ENCODE measurements at places on chromosomes 13 and 19. TPM values are rescaled to one million over a fixed set of nuclear protein-coding genes. Genes with fewer than 3 reads are reported as not detected.
A peak's percentile ranks its signal among the peaks of the same experiment; 100 is the strongest.

Gene NMRK2
- total RNA-seq, result 1,046 TPM

GRCh38 chr13:102333320-102334198 lies 68.3 kb downstream of the FGF14 start:
- no peak for DNase-seq

GRCh38 chr13:39023316-39023715 lies 14.6 kb downstream of the PROSER1 start:
- DNase-seq, result no peak

DNA sequence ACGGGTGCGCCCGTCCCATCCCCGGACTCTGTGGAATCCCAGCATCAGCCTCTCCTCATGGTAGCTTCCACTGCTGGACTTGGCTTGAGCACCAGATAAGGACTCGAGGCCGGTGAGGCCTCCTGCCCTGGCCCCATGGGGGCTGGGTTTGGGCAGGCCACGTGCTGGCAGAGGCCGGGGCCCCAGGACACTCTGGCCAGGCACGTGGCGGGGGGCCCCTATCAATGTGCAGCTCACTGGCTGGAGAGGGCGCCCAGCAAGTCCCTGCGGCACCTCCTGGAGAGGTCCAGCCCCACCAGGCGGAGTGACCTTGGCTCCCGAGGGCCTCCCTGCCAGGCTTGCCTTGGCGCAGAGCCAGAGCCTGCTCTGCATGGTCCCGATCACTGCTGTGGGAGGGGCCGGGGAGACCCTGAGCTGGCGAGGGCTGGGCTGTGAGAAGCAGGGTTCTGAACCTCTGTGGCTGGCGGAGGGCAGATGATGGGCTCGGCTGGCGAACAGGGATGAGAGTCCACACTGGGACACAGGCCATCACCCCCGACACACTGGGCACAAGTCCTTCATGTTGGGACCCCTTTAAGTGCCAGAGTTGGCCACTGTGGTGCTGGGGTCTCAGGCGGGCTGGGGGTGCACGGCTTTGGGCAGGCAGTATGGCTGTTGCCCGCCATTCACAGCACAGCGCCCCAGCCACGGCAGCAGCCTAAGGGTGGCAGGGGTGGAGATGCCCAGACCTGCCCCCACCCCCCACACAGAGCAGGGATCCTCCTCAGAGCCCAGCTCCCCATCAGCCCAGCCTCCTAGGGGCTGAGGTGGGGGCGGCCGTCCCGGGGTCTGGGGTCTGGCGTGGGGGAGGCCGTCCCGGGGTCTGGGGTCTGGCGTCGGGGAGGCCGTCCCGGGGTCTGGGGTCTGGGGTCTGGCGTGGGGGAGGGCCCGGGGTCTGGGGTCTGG lies 19.1 kb downstream of the CEBPG start:
- DNase-seq, result peak; percentile 56

Gene SIAH3
- not detected for total RNA-seq

Gene MYO16
- total RNA-seq, result 0.74 TPM

DNA sequence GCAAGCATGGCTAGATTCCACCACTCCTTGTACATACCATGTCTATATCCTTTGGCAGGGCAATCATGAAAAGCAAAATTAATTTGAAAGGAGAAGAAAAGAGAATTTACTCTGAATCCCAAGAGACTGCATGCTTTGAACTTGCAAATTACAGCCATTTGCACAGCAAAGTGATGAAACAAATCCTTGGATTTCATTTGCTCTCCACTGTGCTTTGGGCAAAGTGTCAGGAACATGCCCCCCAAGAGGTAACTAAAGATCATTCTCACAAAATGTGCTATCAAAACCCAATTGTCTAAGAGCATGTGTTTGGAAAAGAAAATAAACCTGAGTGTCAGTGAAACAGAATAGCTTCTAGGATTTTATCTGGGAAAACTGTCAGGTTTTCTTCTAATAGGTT lies 298.5 kb downstream of the GPC6 start:
- no peak for DNase-seq

GRCh38 chr19:47891923-47892666 lies 6.0 kb upstream of the SULT2A1 start:
- DNase-seq, result no peak

DNA sequence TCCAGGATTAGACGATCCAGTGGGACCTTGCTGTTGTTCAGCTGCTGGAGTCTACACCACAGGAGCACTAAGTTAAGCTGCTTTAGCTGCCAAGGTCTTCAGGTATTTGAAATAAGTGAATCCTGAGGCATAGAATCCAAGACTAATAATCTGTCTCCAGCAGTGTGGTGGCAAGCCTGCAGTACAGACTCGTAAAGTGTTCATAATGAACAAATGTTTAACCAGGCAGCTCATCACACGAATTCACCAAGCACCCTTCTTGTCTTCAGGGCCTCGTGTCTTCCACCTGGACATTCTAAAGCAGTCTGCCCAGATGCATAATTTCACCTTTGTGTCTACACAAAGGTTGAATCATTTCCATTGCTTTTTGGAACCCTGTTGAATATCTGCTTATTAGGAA lies 5.3 kb downstream of the ATP11A start:
- no peak for DNase-seq

GRCh38 chr19:497869-498510 lies 1.7 kb downstream of the MADCAM1 start:
- no peak for DNase-seq

DNA sequence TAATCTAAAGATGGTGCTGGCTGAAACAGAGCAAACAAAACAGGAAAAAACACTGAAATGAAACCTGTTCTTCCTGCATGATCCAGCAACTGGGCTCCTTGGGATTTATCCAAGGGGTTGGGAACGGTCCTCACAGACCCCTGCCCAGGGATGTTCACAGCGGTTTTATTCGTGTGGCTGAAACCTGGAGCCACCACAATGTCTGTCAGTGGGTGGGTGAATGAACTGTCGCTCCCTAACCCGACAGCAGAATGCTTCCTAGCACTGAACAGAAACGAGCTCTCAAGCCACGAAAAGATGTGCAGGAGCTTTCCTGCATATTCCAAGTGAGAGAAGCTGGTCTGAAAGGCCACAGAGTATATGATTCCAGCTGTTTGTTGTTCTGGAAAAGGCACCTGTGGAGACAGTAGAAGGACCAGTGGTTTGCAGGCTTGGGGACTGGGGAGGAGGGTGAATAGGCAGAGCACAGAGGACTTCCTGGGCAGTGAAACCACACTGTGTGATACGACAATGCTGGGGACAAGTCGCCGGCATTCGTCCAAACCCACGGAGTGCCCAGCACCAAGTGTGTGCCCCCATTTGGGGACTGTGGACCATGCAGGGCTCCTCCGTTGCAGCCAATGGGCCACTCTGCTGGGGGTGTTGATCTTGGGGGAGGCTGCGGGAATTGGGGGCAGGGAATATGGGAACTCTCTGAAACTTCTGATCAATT lies 73.9 kb downstream of the TEX29 start:
- DNase-seq, result no peak

- no peak for DNase-seq
Measured at GRCh38 chr13:37960427-37960826, 90.9 kb upstream of the TRPC4 start.

- DNase-seq, result no peak
Measured at GRCh38 chr13:42367831-42368230, 95.9 kb downstream of the AKAP11 start.

- no peak for DNase-seq
Measured at GRCh38 chr13:74929436-74929835, 552.5 kb downstream of the TBC1D4 start.

GRCh38 chr13:110237875-110238817 lies 68.8 kb downstream of the COL4A1 start:
- DNase-seq, result no peak

DNA sequence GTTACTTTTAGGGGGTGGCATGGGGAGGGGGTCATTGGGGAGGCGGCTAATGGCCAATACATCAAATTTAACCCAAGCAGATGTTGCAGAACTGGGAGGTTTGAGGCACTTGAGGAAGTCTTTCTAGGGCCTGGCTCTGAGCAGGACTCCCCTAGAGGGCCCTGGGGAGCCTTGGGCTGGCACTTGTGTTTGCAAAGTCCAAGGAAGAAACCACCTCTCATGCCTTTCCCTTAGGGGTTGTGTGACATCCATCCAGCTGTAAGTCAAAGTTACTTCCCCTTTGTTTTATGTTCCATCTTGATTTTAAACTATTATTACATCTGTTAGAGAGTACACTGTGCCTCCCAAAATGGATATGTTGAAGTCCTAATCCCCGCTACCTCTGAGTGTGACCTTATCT lies 159.9 kb downstream of the KATNAL1 start:
- no peak for DNase-seq

Gene CYP4F12
- 3.4 TPM for total RNA-seq

DNA sequence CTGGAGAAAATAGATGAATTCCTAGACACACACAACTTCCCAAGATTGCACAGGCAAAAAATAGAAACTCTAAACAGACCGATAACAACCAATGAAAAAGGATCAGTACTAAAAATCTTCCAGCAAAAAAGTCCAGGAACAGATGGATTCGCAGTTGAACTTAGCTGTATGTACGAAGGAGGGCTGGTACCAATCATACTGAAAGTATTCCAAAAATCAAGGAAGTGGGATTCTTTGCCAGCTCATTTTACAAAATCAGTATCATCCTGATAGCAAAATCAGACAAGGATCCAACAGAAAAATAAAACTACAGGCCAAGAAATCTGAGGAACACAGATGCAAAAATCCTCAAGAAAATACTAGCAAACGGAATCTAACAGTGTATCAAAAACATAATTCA lies 6.5 kb upstream of the LILRB2 start:
- no peak for DNase-seq

Gene MISP
- total RNA-seq, result not detected

Gene KIR2DL1
- not detected for total RNA-seq

Gene SEMA6B
- total RNA-seq, result 15.7 TPM

Gene CELF5
- not detected for total RNA-seq

All from left ventricle myocardium superior (tissue), 1 donor.